ENCODE measurements at places on chromosomes 1 and 21.

GRCh38 chr1:201245082-201245481 lies 38.2 kb upstream of the PKP1 start:
- no peak for DNase-seq

GRCh38 chr1:68963353-68963752 lies 466.5 kb upstream of the DEPDC1 start:
- DNase-seq, result no peak

- DNase-seq, result no peak
Measured at GRCh38 chr21:42222821-42223390, 4.0 kb downstream of the ABCG1 start.

- no peak for DNase-seq
Measured at GRCh38 chr1:113582084-113582483, 177.2 kb downstream of the PHTF1 start.

GRCh38 chr1:48057249-48057648 lies 60.1 kb upstream of the TRABD2B start:
- no peak for DNase-seq

DNA sequence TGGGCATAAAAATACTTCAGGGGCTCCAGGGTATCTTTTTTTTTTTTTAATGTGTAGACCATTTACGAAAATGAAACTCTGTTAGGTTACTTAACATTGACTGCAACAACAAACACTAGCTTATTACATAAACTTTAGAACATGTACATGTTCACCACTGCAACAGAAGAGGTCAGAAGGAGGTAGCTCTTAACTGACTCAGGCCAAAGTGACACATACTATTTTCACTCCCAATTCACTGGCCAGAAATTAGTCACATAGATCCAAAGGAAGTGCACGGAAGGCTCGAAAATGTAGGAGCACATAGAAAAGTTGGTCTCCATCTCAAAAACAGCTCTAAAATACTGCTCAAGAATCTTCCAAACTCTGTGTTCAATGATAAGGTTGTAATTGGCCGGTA lies 107.2 kb downstream of the AKT3 start:
- DNase-seq, result no peak

GRCh38 chr1:88503646-88504045 lies 180.4 kb upstream of the PKN2 start:
- no peak for DNase-seq

GRCh38 chr1:65068202-65069010 lies 79.6 kb upstream of the AK4 start:
- DNase-seq, result peak; percentile 26

- DNase-seq, result no peak
Measured at GRCh38 chr1:87179851-87180519, 148.7 kb upstream of the LMO4 start.

GRCh38 chr1:29282924-29283803 lies 46.8 kb downstream of the PTPRU start:
- DNase-seq, result no peak

DNA sequence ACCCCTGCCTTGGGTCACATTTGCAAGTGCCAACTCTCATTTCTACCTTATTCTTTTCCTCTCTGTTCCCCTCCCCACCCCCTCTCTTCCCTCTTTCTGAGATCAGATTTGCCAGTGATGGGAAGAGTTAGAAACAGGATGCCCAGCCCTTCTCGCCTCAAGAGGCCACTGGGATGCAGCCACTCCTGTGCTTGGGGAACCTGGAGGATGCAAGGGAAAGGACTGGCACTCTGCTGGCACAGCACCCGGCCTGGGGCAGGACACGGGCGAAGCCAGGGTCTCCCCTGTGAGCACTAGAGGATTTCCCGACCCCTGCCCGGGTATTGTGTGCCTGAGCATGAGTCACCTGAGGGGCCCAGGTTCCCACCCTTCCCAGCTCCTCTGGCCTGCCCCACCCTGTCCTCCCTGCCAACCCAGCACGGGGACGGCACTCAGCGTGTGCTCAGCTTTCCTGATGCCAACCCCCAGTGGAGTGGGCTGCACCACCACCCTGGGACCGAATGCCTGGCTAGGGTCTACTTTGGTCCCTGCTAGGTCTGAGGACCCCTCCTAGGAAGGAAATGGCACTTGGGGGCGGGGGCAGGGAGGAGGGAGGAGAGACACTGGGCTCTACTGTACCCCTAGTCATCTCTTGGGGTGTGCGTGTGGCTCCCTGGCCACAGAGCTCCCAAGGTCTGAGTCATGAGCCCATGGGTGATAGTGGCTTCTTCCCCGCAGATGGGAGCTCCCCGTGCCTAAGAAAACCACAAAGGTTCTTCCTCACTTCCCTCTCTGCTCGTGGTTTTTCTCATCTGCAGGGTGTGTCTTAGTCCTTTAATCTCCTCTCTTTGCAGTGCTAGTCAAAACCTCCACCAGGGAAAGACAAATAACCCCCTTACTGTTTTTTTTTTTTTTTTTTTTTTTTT lies 12.4 kb downstream of the LMNA start:
- peak; percentile 90 for DNase-seq

DNA sequence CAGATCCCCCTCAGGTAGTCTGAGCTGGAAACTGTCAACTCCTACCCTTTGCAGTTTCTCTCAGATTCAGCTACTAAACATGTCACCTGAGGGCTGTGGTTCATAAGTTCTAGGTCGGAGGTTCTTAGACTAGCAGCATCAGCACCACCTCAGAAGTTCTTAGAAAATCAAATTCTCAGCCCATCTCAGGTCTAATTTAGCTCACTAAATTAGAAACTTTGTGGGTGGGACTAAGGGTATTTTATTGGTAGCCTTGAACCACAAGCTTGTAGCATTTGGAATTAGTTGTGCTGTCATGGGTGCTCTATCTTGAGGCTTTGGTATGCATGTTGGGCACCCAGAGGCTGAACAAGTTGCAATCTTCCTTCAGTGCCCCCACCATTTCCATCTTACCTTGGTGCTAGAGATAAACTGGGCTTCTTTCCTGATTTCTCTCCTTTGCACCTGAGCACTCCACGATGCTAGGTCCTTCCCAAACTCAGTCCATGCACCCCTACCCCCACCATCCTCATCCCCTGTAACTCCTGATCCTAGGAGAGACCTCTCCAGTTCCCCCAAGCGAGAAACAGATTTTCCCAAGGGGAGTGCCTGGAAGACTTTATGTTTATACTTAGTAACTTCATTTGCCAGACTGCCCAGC lies 54.2 kb downstream of the S1PR1 start:
- no peak for DNase-seq

- DNase-seq, result no peak
Measured at GRCh38 chr1:153342178-153342577, 6.5 kb downstream of the PGLYRP4 start.

GRCh38 chr1:89611721-89612120 lies 21.2 kb upstream of the LRRC8C start:
- no peak for DNase-seq

DNA sequence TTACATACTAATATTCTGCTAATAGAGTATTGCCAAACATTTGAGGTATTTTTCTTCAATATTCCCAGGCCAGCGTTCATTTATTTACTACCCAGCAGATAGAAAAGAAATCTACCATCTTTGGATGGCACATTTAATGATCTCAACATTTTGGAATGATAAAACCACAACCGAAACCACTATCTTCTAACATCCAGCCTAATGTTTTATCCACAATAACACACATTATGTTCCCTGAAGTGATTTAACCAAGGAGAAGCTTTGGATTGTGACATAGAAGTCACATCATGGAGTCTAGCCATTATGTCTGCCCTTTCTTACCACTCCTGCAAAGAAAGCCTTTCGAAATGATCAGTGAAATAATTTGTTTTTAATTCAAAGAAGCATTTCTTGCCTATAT lies 497.1 kb upstream of the PLXNA2 start:
- no peak for DNase-seq

- DNase-seq, result no peak
Measured at GRCh38 chr1:40315795-40316594, 1.1 kb downstream of the COL9A2 start.

DNA sequence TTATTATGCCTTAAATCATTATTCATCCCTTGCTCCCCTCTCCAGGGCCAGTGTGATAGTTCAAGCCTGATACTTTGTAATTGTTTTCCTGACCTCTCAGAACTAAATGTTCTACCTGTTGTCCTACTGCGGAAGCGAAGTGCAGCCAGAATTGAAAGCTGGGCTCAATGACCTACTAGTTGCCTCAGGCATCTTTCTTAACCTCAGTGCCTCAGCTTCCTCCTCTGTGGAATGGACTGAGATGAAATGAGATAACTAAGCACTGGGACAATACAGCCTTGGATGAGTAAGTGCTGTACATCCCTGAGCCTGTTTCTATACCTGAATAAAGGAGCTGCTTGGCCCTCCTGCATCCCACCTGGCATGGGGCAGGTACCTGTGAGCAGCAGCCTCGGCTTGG lies 26.4 kb downstream of the COL16A1 start:
- DNase-seq, result no peak

DNA sequence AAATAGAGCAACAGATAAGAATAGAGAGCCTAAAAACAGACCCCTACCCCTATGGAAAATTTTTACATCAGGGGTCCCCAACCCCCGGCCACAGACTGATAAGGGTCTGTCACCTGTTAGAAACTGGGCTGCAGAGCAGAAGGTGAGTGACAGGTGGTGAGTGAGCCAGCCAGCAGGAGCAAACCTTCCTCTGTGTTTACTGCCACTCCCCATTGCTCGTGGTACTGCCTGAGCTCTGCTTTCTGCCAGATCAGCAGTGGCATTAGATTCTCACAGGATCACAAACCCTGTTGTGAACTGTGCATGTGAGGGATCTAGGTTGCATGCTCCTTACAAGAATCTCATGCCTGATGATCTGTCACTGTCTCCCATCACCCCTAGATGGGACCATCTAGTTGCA lies 174.1 kb downstream of the FOXD2 start:
- no peak for DNase-seq

- no peak for DNase-seq
Measured at GRCh38 chr1:74065081-74065480, 132.9 kb downstream of the LRRIQ3 start.

GRCh38 chr1:206445911-206446356 lies 24.3 kb upstream of the IKBKE start:
- DNase-seq, result no peak

- DNase-seq, result no peak
Measured at GRCh38 chr1:145978471-145978853, 14.0 kb downstream of the POLR3GL start.

DNA sequence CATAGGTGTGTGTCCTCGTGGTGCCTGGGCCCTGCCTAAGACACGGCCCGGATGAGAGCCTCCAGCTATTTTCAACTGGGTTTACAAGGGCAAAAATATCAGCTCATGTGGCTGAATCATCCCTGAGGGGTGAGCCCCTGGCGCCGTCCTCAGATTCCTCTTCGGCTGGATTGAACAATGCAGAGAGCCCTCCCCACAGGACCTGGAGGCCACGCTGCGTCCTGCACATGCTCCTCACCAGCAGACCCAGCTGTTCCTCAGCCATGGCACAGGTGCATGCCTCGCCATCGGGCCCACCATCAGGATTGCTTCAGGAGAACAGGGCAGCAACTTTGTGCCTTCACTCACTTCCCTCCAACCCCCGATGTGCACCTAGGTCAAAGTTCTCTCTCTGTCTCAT lies 35.3 kb downstream of the TFF3 start:
- DNase-seq, result no peak

GRCh38 chr1:168736520-168736919 lies 7.5 kb upstream of the DPT start:
- DNase-seq, result no peak

GRCh38 chr1:24042315-24042714 lies 62.2 kb upstream of the SRSF10 start:
- no peak for DNase-seq

- peak; percentile 54 for DNase-seq
Measured at GRCh38 chr1:58783090-58783992, 506 bp downstream of the JUN start.

- no peak for DNase-seq
Measured at GRCh38 chr21:19034041-19034440, 630.5 kb upstream of the TMPRSS15 start.

- DNase-seq, result no peak
Measured at GRCh38 chr1:115012434-115012833, 17.2 kb upstream of the TSHB start.

DNA sequence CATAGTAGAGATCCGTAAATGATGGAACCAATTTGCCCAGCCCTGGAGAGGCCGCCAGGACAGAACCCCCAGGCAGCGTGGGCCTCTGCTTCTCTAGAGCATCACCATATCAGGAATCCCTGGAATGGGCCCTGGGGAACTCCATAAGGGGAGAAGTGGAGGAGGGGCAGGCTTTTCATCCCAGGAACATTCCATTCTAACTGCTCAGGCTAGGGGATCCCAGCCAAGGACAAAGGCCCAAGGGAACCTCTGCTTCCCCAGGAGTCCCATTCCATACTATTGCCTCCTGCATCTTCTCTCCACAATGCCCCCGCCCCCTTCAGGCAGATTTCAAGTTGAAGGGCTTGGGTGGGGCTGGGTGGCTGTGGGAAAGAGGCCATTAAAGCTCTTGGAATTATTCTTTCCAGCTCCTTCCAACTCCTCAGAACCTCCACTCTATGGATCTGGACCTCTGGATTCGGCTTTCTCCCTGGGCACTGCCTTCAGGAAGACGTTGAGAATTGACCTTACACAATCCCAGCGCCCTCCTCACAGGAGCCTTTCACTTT lies 6.0 kb downstream of the TRNP1 start:
- no peak for DNase-seq

GRCh38 chr1:197481101-197481500 lies 213.0 kb downstream of the CRB1 start:
- peak; percentile 64 for DNase-seq

DNA sequence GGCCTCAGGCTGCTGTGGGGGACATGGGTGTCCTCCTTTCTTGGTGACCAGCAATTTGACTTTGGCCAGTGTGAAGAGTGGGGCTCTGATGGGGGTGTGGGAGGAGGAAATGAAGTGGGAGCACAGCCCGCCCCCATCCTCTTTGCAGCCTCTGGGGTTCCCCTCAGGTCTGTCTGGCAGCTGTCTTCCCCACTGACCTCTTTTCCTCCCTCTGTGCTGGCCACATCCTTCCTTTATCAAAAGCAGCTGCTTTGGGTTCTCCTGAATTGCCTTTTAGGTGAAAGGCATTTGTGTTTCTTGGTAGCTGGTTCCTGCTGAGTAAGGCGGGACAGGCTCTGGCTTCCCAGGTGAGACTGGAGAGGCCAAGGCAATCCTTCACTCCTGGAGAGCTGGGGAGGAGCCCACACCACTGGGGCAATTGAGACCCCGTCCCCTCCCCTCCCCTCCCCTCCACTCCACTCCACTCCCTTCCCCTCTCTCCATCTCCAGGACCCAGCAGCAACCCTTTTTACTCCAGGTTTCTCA lies 24.9 kb downstream of the PCAT6 start:
- DNase-seq, result peak; percentile 39

GRCh38 chr1:6498576-6499111 lies 7.2 kb upstream of the PLEKHG5 start:
- DNase-seq, result no peak

GRCh38 chr1:81174811-81175476 lies 625.8 kb upstream of the ADGRL2 start:
- DNase-seq, result no peak

DNA sequence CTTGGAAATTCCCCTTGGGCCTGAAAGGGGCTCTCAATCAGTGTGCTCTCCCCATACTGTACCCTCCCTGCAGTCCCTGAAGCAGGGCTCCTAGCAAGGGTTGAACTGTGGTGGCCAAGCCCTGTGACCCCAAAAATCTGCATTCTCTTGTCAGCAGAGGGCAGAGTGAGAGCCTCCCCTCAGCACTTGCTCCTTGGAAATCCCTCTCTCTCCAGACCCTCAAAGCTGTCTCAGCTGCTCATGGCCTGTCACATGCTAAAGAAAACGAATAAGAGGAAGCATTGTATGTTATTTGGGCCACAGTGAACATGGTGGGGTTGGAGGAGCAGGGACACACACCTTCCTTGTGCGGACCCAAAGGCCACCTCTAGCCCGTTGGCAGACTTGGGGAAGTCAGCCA lies 47.2 kb upstream of the SYNC start:
- DNase-seq, result no peak
